ENCODE measurements at places on chromosomes 11 and 22. TPM values are rescaled to one million over a fixed set of nuclear protein-coding genes. Genes with fewer than 3 reads are reported as not detected.

DNA sequence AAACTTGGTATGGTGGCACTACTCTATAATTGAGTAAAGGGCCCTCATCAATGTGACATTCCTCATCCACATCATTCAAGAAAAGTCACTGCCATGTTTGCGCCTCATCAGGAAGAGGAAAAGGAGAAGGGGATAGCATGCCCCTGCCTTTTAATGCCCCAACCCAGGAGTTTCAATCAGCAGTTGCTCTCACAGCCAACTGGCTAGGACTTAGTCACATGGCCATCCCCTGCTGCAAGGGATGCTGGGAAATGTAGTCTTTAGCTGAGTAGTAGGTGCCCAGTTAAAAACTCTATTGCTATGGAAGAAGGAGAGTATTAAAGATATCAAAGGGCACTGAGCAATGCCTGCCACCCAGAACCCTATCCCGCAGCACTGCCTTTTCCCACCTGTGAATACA lies 10.9 kb upstream of the CCND1 start:
- DNase-seq, result no peak

DNA sequence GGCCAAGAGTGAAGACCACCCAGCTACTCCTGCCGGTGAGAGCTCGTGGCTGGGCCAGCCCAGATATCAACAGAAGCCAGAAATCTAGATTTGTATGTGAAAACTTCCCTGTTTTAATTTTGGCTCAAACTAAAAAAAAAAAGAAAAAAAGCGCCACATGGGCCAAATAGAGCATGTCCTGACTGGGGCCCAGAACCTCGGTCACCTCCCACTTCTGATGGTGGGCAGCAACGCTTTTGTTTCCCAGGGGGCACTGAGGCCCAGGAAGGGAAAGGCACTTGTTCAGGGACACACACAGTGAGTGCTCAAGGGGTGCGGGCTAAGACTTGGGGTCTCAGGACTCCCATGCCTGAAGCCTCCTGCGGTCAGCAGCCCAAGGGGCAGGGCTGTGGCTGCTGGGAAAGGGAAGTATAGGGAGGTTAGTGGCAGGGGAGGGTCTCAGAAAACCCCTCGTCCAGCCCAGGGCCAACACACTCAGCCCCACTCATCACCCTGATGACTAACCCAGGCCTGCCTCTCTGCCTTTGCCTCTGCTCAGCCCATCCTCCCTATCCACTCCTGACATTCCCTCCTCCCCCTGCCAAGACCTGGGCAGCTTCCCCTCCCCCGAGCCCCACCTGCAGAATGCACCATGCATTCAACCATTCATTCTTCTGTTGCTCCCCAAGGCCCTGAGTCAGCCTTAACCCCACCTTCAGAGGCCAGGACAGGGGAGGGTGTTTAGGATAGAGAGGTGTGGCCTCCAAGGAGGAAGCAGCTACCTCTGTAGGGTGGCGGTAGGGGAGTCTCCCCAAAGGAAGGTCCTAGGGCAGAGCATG lies 30.0 kb upstream of the TCF20 start:
- DNase-seq, result no peak

DNA sequence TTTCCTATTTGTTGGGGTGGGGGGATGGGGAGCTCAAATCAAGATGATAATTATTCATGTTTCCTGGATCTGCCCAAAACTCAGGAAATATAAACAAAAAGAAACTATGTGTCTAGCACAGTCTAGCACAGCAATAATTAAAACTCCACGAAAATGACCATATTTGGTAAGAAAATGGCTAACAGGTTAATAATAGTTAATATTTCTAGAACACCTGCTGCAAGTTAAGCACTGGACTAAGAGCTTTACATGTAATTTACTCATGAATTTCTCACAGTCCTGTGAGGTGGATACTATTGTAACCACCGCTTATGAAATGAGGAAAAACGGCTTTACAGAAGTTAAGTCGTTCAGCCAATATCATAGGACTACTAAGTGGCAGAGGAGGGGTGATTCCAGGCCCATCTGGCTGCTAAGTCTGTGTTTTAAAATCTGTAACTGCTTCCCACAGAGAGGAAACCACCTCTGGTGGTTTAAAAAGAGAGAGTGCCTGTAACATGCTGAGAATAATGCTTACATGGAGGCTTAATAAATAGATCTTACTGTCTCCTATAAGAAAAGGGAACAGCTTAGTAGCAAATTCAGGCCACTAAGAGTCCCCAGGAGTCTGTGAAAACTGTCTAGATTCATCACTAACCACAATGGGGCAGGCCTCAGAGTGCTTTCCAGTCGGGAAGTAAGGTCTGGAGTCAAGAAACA lies 11.0 kb upstream of the AMOTL1 start:
- DNase-seq, result no peak

- no peak for DNase-seq
Observed at GRCh38 chr22:45702981-45703380, 31.3 kb downstream of the ATXN10 start.

DNA sequence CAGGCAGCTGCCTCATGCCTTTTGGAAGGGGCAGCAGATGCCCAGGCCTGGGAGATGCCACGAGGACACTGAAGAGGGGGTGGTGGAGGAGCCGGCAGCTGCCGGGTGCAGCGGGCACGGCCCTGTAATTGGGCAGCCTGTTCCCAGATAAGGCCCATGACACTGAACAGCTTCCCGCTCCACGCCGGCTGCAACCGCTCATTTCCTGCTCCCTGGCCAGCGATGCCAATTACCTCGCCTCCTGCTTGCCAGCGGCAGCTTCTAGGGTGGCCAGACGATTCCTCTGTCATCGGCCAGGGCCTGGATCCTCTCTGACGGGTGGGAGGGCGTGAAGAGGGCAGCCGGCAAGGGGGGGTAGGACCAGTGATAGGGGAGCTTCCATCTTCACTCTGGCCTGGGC lies 22.8 kb downstream of the FLRT1 start:
- DNase-seq, result no peak

DNA sequence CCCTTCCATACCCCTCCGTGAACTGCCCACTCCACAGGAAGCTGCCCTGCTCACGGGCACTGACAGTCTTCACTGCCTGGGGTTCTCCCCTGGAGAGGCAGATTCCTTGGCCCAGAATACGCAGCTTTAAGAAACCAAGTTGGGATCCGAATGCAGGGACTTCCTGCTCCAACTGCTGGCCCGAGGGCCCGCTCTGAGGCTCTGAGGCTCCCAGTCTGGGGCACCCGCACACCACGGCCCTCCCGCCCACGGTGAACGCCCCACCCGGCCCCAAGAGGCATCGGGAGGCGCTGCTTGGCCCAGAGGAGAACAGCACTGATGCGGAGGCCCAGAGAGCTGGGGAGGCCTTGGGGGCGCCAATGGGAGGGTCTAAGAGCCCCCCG lies 42.3 kb downstream of the IGF2 start:
- no peak for DNase-seq

DNA sequence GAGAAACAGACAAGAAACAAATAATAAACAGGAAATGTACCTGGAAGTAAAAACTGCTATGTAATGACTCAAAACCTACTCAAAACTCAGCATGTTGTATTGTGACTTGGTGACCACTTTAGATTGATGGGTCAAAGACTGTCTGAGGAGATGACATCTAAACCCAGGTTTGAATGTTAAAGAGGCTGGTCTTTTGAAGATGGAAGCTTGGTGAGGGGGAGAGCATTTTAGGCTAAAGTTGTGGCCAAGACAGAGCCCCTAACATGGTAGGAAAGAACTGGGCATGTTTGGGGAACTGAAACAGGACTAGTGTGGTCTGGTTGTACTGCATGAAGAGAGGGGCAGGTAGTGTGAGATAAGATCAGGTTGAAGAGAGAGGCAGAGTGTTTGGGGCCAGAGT lies 85.3 kb upstream of the MYO18B start:
- no peak for DNase-seq

DNA sequence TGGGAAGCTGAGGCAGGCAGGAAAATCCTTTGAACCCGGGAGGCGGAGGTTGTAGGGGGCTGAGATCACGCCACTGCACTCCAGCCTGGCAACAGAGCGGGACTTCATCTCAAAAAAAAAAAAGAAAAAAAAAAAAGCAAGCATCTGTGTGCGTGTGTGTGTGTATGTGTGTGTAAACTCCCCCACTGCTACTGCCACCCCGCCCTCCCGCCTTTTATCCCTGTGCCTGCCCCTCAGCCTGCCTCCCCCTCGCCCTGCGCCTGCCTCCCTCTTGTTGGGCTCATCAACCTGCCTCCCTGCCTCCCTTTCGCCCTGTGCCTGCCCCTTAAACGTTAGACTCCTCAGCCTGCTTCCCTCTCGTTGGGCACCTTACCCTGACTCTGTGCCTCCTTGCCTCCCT lies 18.0 kb downstream of the TMEM258 start:
- DNase-seq, result no peak

GRCh38 chr11:119764108-119764868 lies 35.3 kb upstream of the NECTIN1 start:
- DNase-seq, result no peak

DNA sequence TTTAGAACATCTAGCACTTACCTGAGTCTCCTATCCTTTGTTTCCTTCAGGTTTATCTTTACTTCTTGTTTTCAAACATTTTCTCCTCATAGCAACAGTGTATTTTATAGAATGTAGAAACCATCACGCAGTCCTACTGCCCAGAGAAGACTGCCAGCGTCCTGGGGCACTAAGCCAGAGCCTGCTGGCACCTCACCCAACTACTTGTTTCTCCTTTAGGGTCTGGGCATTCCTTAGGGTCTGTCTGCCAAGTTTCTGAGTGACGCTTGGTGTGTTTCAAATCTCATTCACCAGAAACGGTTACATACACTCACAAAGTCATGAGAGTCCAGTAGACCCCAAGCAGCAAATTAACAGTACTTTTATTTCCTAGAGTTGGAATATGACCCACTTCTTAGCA lies 49.6 kb upstream of the SLC25A1 start:
- DNase-seq, result no peak

- no peak for DNase-seq
Observed at GRCh38 chr11:46991391-46991790, 54.8 kb downstream of the CSTPP1 start.

- DNase-seq, result no peak
Observed at GRCh38 chr11:71976551-71976950, 22.2 kb upstream of the IL18BP start.

DNA sequence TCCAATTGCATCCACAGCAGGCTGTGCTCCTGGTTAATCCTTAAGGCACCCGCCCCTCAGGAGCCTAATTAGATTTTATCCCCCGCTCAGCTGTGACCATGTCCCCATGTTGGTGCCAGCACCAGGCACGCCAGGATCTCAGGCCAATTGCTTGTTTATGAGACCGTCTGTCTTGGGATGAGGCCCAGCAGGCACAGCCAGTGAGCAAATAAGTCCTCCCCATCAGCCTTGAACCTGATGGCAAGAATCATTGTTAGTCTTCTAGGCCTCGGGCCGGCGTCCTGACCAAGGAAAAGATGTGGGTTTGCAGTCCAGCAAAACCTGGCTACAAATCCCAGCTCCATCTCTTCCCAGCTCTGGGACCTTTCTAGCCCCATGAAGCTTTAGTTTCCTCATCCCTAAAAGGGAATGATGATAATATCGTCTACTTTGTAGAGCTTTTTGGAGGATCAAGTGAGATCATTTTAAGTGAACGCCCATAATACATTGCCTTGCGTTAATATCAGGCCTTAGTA lies 57.3 kb downstream of the TP53I11 start:
- DNase-seq, result no peak

DNA sequence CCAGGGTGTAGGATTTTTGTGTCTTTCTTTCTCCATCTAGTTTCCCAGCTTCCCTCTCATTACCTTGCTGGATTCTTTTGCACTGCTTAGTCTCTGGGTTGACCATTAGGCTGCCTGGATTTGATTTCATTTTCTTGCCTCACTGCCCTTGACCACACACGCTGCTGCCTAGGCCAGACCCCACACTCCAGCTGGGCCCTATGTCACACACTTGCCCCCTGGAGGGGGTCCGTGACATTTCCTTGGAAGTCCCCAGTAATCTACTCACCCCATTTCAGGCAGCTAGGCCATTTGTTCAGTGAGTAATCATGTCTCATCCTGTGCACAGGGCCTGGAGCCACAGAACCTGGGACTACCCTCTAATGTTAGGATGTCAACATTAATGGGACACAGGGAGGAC lies 81.9 kb upstream of the SPON1 start:
- DNase-seq, result no peak

- no peak for DNase-seq
Observed at GRCh38 chr11:68855205-68855981, 13.7 kb upstream of the CPT1A start.

DNA sequence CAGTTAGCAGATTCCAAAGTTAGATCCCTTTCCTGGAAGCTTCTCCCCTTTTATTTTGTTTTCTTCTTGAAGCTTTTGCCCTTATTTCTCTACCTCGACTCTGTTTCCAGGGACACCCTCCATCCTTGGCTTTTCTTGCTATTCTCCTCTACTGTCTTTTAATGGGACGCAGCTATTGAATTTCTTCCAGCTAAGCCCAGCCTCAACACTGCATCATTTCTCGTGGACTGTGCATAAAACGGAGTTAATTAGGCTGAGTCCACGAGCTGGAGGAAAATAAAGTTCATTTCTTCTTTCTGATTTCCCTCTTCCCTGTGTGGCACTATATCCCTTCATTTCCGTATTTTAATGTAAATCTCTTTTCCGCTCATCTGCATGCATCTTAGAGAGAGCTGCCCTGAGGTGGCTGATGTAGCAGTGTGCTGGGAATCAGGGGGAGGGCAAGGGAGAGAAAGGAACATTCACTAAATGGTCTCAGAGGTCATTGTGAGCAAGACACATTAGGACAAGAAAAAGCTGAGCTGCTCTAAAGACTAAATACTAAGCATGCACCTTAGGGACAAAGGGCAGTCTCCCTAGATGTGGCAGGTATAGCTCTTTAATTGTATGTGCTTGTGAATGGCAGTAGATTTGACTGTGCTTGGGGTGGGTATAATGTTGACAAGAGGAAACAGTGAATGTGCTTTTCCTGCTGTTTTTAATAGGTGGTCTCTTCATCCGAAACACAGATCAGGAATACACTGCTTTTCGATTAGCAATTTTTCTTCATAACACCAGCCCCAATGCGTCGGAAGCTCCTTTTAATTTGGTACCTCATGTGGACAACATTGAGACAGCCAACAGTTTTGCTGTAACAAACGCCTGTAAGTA lies 1.9 kb downstream of the GRIA4 start:
- no peak for DNase-seq

GRCh38 chr11:73963861-73964260 lies 13.0 kb downstream of the DNAJB13 start:
- no peak for DNase-seq

GRCh38 chr11:117944554-117944953 lies 15.4 kb upstream of the TMPRSS13 start:
- DNase-seq, result no peak

DNA sequence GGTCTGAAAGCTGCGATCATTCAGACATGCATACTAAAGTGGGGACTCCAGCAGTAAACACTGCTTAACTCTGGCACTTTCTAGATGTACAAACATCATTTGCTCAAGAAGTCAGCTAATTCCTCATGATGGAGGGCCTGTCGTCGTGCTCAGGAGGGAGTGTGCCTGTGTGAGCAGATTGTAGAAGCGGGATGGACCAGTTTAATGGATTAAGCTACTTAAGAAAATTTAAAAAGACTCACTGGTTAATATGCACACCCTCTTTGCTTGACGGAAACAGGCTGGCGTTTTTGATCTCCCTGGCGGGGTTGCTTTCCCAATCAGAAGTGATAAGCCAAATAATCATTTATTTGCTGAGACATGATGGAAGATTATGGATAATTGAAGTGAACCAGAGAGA lies 79.0 kb downstream of the LDLRAD3 start:
- DNase-seq, result no peak

The BET1L gene
- polyA plus RNA-seq, result 44.5 TPM

The PKNOX2 gene
- polyA plus RNA-seq, result 14.5 TPM

The EIF1AD gene
- 28.6 TPM for polyA plus RNA-seq

The MPZL3 gene
- polyA plus RNA-seq, result 5.4 TPM

The PANX3 gene
- 0.03 TPM for polyA plus RNA-seq

The OR8G1 gene
- polyA plus RNA-seq, result not detected

The PATE2 gene
- polyA plus RNA-seq, result not detected

The NFAM1 gene
- 0.81 TPM for polyA plus RNA-seq
